ENCODE measurements at places on chromosomes 13 and 19. TPM values are rescaled to one million over a fixed set of nuclear protein-coding genes. Genes with fewer than 3 reads are reported as not detected.

DNA sequence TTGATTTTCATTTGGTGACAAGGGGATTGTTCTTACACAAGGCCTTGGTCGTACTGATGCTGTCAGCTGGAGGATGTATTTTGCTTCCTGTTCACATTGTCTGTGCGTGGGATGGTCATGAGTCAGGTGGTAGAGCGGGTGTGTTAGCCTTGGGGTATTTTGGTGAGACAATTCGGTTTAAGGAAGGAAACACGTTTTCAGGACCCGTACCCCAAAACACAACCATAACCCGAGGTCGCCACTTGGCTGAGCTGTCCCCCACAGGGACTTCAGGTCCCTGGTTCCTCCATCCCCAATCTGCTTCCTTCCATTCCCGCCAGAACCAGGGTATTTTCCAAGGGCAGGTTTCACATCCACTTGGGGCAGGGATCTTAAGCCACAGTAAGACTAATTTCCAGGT is 15.0 kb downstream of the MYO9B start:
- no peak for DNase-seq

- DNase-seq: no peak
Observed at GRCh38 chr19:42467183-42467760, 24.5 kb upstream of the CXCL17 start.

Gene BEST2
- total RNA-seq: not detected

DNA sequence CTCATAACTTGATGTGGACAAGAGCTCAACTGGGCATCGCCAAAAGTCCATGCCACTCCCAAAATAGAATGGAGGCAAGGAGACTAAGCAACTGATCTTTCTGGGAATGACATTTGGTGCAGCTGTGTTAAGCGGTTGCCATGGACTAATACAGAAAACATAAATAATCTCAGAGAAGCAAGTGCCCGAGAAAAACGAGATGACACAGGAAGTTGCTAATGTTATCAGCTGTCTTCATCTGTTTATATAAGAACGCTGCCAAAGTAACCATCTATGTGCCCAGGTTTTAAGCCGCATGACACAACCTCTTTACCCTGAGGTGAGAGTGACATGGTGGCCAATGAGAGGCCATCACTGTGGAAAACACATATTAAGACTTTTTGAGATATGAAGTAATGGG is 54.9 kb upstream of the SACS start:
- DNase-seq: no peak

GRCh38 chr13:34671137-34671536 is 270.9 kb upstream of the NBEA start:
- no peak for DNase-seq
